ENCODE measurements at places on chromosomes 11 and 22.

DNA sequence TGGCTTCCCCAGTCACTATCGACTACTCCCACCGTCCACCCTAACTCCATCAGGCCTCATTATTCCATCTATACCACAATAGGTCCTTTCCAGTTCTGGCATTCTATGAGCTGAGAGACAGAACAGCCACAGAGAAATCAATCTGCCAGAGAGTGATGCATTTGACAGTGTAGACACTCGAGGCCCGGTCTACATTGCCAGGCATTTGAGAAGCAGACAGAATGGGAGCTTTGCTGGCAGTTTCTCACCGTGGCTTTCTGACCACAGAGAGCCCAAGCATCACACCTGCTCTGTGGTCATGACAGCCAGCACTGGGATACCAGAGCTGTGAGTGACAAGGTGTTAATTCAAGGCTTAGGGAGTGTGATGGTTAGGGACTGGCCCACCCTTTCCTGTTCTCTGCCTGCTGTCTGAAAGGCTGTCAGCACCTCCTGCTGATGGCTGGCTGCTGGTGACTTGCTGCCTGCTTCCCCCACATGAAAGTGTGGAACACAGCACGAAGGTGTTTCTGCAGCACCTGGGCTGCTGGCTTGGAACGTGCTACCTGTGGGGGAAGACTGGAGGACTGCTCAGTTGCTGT lies 137.8 kb downstream of the KIRREL3 start:
- DNase-seq: no peak

DNA sequence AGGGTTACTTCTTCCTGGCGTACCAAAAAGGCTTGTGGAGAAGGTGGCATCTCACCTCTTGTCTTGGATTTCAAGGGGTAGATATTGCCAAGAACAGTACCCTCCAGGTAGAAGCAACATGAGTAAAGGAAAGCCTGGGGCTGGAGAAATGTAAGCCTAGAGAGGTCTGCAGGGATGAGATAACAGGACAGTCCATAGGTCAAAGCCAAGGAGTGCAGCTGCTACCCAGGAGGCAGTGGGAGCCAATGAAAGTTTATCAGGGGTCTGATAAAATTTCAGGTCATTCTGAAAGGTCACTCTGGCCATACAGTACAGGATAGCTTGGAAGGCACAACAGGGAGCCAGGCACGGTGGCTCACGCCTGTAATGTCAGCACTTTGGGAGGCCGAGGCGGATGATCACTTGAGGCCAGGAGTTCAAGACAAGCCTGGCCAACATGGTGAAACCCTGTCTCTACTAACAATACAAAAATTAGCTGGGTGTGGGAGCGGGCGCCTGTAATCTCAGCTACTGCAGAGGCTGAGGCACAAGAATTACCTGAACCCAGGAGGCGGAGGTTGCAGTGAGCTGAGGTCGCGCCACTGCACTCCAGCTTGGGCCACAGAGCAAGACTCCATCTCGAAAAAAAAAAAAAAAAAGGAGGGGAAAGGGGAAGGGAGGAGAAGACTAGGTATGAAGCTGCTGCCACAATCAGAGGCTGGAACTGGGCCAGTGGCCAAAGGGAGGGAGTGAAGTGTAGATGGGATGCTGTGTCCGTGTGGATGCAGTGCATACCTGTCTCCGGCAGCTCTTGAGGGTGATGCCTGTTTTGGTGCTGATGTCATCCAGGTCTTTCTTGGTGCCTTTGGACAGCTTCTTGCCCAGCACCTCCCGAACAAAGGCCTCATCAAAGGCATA lies 1.2 kb downstream of the FIBP start:
- DNase-seq: no peak

- DNase-seq: no peak
Measured at GRCh38 chr11:27012234-27012921, 18.5 kb downstream of the FIBIN start.

- no peak for DNase-seq
Measured at GRCh38 chr11:113614097-113614496, 92.0 kb downstream of the TMPRSS5 start.

DNA sequence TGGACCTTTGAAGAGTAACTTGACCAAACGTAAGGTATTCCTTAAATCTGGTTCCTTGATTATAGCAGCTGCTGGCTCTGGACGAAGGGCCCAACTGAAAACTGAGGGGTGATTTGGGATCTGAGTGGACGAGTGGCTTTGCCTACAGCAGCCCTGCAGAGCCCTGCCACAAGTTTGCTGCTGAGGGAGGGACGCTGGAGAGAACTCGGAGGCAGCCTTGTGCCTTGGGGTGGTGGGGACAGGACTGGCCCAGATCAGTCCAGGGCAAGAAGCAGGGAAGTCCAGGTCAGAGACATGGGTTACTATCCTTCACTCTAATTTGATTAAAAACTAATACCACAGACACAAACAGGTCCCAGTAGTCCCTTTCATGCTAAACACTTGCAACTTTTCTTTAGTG lies 89.6 kb upstream of the PITPNB start:
- DNase-seq: no peak

DNA sequence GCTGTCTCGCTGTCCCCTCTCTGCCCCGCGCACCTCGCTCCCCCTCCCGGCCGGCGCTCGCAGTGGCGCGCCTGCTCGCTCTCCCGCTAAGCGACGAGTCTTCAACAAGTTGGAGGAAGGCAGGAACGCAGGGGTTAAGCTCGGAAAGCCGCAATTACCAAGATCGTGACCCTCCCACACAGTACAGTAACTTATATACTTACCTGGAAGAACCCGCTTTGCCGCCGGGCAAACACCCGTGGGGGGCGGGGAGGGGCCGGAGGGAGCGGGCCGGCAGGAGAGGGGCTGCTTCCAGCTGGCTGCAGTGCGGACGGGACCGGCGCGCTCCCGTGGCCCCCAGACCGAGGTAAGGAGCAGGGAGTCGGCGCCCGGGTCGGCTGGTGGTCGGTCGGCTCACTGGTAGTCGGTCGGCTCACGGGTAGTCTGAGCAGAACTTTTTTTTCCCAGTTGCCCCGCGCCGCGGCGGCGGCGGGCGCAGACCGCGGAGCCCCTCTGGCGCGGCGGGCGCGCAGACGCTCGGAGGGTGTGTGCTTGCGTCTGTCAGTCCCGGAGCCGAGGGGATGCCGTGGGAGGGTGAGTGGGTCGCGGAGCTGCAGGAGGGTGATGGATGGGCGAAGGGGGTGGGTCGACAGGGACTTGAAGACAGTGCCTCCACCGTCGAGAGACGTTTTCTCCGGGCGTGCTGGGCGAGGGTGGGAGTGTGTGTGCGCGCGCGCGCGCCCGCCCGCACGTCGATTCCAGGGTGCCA lies 101.2 kb upstream of the HSD17B12 start:
- DNase-seq: no peak

- no peak for DNase-seq
Measured at GRCh38 chr22:44460287-44460686, 37.7 kb downstream of the RTL6 start.

DNA sequence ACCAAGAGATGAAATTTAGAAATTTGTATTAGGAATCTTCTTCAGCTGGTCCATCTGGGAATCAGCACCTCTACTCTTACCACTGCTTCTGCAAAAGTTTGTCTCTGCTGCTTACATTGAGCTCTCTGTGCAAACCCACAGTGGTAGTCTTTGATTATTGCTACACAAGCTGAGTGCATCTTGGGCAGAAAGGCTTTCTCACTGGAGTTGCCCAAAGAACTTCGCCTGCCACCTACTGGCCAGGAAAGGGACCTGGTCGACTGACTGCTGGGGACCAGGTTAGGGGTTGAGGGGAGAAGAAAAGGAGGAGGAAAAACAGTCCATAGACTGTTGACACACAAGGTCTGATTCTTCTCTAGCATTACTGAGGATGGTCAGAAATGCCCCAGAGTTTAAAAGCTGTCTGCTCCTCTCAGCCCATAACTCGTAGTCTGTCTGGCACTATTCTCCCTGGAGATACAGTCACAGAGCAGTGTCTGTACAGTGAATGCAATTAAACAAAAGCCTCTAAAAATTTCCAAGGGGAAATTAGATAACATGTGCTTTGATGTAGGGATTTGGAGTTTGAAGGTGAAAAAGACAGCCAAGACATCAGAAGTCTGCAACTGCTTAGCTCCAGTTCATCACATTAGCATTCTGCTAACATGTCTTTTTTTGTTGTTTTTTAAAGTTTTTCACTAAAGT lies 215.0 kb upstream of the CTSC start:
- no peak for DNase-seq

DNA sequence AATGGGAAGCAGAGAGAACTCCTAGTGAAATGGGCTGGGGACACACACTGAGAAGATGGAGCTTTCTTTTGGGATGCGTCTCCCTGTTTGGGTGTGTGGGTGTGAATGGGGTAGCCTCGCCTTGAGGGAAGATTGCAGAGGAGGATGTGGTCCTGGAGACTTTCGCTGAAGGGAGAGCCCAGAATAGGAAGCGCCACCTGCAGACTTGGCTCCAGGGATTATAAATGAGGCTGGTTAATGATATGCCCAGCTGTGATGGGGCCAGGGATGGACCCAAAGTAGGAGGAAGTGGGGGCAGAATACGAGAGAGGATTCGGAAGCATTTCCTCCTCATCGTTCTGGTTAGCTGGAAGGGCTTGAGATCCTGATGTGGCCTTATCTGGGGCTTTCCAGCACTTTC lies 13.7 kb downstream of the RELT start:
- DNase-seq: no peak

DNA sequence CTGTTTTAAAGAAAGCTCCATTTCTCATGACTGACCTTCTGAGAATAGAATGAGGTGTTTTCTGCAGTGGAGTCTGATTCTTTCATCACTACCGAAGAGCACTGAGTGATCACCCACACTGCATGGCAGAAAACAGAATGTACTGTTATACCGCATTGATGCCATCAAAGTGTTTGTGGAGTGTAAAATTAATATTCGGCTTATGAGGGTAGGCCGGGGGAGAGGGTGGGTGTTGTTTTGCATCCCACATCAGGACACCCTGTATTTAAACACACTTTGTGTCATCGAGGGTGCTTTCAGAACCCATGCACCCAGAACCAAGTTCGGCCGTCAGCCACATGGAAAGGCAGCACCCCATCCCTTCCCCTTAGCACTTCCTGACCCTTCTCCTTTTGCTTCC lies 41.3 kb upstream of the ETS1 start:
- no peak for DNase-seq

DNA sequence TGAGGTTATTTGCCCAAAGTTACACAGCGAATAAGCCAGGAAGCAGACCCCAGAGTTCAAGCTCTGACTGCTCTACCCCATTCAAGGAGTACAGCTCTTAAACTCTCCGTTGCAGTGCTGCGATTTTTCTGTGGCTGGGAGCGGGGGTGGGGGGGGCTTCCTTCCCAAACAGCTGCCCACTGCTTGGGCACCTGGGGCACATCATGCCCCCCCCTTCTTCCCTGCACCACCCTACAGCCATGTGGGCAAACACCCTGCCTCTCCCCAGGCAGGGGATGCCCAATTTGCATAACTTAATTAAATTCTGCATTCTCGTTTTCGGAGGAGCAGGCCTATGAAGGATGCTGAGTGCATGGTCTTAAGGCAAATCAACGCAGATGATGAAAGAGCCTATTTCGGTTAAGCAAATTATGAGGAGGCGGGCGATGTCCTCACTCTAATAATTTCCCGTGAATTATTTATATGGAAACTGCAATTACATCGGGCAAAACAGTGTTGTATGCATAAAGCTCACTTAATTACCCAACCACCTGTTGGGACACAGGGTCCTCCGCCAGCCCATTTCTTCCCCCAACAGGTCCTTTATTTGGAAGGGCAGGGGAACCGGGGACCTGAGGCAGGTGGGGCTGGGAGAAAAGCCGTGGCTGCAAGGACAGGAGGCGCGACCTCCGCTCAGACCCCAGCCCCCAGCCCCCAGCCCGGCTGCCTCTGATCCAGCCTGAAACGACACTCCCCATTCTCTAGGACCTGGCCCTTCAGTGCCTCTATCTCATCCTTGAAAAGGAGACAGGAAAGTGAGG lies 610.5 kb downstream of the BUD13 start:
- DNase-seq: no peak

DNA sequence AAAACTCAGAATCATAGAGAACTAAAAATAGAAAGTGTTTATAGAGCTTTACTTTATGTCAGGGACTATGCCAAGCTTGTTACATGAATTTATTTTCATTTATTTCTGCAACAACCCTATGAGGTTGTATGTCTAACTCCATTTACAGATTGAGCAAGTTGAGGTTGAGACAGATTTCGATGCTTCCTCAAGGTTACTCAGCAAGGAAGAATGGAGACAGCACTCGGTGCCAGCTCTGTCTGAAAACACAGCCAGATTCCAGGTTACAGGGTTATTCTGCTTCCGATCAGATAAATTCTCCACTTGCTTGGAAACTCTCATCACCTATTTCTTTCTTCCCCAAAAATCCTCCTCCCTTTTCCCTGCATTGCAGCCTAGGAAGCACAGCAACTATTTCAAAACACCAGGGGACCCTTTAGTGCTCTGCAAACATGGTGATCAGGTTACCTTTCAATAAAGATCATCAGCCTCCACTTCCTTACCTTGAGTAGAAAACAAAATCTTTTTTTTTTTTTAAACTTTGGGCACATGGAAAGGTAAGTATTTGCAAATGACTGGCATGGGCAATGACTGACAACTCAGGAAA lies 7.0 kb downstream of the MMP3 start:
- no peak for DNase-seq

- no peak for DNase-seq
Measured at GRCh38 chr11:111796696-111797095, 30.5 kb upstream of the PPP2R1B start.

DNA sequence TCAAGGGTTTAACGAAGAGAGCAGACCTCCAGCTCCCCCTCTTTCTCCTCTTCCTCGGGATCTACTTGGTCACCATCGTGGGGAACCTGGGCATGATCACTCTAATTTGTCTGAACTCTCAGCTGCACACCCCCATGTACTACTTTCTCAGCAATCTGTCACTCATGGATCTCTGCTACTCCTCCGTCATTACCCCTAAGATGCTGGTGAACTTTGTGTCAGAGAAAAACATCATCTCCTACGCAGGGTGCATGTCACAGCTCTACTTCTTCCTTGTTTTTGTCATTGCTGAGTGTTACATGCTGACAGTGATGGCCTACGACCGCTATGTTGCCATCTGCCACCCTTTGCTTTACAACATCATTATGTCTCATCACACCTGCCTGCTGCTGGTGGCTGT lies 363 bp downstream of the OR8A1 start:
- no peak for DNase-seq

DNA sequence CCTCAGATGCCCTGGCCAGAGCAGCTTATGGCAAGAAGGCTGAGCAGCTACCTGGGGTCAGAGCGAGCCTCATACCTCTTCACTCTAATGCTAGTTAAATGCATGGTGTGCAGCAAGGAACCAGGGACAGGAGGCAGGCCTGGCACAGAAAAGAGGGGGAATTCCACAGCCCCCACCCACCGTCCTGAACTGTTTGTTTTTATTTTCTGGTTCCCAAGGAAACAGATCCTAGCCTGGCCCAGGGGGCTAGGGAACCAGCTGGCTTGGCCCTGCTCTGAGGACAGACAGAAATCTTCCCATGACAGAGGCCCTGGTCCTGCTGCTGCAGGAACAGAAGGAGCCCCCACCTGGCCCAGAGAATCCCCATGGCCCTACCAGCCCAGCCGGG lies 40.4 kb downstream of the SLCO2B1 start:
- no peak for DNase-seq
